Skin of body (tissue), 3 donors: ENCODE measurements at places on chromosomes 12 and 14. TPM values are rescaled to one million over a fixed set of nuclear protein-coding genes. Genes with fewer than 3 reads are reported as not detected.

The C12orf76 gene
- total RNA-seq = 13.1 TPM

The DNAJC22 gene
- 0.39 TPM for total RNA-seq

The SAMD15 gene
- total RNA-seq = 0.79 TPM

The DAO gene
- total RNA-seq = not detected

The KHNYN gene
- 38.8 TPM for total RNA-seq

The MYO1H gene
- total RNA-seq = 2.4 TPM

The PCED1B gene
- total RNA-seq = 0.49 TPM

The KCNJ8 gene
- total RNA-seq = 30.5 TPM

The HOXC12 gene
- total RNA-seq = 0.30 TPM

The PLBD1 gene
- 18.1 TPM for total RNA-seq

DNA sequence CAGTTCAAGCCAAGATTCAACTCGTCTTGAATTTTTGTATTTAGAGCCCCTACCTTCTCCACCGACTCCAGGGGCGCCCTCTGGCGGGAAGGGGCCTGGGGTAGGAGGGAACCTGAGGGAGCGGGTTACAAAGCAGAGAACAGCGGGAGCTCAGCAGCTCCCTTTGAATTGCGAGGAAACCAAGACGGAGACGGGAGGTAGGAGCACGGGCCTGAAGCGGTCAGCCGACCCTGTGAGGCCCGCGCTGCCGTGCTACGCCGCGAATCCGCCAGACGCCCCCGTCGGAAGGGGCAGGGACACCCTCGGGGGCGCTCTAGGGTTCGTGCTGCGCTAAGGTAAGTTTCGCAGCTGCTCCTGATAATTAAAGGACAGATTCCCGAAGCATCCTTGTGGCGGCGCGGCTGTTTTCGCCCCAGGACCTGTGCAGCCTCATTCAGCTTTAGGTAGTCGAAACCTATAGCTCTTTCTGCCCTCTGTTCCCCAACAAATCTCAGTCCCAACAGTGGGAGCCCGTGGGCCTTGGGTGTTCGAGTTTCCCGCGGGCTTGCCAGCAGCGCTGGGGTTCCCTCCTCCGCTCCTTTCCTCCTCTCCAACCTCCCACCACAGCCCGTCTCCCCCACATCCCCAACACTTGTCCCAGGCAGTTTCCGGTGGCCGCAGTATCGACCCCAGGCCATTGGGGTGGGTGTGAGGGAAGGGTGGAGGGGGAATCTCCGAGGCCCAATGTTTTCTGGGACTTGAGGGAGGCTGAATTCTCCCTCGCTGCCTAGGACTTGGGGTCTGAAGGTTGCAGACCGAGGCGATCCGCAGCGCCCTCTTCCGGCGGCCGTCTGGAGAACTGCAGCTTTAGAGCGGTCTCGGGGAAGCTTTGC lies 5.1 kb upstream of the NKX2-1 start:
- no peak for DNase-seq

GRCh38 chr14:55450987-55451386 lies 10.6 kb upstream of the TBPL2 start:
- no peak for DNase-seq

DNA sequence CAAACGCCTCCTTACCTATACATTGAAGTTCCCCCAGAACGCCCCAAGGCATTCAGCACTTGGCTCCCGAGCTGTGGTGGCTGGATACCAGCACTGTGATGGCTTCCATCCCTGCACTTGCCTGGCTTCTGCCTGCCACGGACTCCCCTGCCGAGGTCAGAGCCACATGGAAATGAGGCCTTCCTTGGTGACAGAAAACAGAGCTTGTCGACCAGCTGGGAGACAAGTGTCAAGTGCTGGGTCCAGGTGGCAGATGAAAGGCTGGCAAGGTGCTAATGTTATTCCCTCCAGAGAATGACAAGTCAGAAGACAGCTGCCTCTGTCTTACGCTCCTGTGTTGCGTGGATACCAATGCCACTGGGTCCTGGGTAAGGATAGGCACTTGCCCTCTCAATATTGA lies 26.2 kb upstream of the GNG2 start:
- no peak for DNase-seq

GRCh38 chr12:90090929-90091651 lies 382.5 kb upstream of the ATP2B1 start:
- DNase-seq = no peak

DNA sequence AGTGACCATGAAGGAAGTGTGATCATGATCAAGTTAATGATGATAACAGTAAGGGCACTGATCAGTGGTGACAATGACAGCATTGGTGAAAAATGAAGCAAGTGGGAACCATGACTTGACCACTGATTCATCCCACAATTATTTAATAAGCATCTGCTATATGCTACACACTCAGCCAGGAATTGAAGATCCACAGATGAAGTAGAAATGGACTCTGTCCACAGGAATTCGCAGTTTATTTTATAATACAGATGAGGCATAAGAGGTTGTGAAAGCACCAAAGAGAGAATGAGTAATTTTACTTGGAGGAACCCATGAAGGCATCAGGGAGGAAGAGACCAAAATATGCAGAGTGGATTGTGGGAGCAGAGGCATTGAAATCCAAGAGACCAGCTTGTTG lies 33.8 kb upstream of the SMUG1 start:
- no peak for DNase-seq

DNA sequence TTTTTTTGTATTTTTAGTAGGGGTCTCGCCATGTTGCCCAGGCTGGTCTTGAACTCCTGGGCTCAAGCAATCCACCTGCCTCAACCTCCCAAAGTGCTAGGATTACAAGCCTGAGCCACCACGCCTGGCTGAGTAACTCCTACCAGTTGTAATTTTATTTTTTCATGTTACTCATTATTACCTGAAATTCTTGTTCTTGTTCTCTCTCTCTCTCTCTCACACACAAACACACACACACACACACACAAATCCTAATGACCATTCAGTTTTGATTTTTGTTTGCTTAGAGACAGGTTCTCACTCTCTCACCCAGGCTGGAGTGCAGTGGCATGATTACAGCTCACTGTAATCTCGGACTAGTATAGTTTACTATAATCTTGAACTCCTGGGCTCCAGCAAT lies 30.2 kb downstream of the DNAL1 start:
- no peak for DNase-seq

- no peak for DNase-seq
Measured at GRCh38 chr14:105927096-105928060, 401.0 kb downstream of the TMEM121 start.

GRCh38 chr14:59221568-59221967 lies 33.1 kb downstream of the DAAM1 start:
- DNase-seq = no peak

- peak; percentile 77 for DNase-seq
Measured at GRCh38 chr12:28191051-28192048, 1.1 kb downstream of the CCDC91 start.

GRCh38 chr14:103391048-103391447 lies 5.8 kb downstream of the MARK3 start:
- DNase-seq = no peak

DNA sequence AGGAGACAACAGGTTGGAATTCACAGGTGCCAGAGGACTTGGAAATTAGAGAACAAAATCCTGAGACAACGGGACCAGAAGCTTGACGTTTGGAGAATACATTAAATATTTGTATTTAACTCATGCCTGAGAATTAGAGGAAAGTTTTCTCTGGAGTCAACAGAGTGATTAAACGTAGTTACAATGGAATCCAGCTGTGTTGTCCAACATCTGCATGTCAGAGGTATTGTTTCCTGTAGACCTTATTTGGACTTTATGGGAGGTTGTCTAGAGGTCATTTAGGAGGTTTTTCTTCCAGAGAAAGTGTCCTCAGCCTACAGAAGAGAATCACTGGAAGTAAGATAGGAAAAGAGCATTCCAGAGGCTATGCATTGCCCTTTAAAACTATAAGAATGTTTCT lies 45.1 kb upstream of the RERGL start:
- DNase-seq = peak; percentile 11

- no peak for DNase-seq
Measured at GRCh38 chr12:52390739-52391617, 5.5 kb upstream of the KRT84 start.

GRCh38 chr12:12560587-12561370 lies 1.9 kb downstream of the DUSP16 start:
- peak; percentile 56 for DNase-seq
